ENCODE measurements at places on chromosomes 12 and 14.

DNA sequence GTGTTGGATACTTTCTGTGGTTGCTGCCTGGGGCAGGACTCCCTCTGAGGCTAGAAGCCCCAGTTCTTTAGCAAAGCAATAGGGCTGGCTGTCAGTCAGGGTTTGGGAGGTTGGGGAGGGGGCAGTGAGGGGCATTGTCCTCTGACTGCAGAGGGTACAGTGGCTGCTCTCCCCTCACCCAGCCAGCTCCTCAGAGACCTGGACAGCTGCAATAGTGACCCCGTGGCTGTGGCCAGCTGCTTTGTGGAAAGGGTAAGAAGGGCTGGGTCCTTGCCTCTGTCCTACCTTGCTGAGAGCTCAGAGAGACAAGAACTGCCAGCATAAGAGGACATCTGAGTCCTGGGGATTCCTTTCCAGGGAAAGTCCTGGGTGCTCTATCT, 25.8 kb downstream of the PLEKHG3 start:
- no peak for DNase-seq

GRCh38 chr12:46699986-46700385, 125.8 kb downstream of the SLC38A4 start:
- DNase-seq: no peak

DNA sequence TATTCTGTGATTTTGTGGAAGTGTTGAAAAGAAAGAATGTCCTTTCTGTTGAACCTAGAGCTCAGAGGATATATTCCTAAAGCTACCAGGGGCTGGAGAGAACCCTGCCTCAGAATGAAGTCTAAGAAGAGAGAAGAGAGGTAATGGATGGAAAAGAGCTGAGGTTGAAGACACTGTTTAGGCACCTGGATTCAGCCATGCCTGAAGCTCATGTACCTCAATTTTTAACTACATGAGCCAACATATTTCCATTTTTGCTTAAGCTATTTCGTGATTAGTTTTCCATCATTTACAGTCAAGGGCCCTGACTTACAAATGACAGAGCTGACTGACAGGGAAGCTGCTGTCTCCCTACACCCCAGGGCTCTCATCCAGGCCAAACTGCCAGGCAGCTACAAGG, 10.7 kb downstream of the CAMKK2 start:
- DNase-seq: no peak

DNA sequence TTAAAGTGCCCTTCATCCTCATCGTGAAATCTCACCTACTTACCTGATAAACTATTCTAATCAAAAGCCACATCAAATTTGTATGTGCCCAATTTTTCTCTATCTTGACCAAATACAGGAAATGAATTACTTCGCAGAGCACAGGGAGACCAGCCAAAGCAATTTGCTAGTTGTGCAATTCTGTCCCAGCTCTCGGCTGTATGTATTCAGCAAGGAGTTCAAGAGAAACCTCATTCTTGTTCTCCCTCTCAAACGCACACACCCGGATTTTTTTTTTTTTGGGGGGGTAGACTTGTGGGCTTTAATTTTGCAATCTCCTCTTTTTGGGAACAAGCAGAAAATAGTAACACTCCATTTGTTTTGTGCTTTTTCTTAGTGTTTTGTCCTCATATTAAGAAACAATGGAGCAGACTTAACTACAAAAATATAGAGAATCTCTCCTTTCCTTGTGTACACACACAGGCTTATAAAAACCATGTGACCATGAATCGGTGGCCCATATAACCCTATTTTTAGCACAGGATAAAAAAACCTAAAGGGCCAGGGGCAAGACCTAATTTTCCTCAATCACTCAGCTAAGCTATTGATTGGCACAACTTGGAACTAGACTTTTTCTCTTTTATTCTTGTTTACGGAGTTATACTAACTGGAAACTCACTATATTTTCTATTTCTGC, 64.2 kb downstream of the MBIP start:
- DNase-seq: no peak

GRCh38 chr12:46217541-46218321, 51.1 kb downstream of the SLC38A1 start:
- peak; percentile 49 for DNase-seq

Data from stimulated activated CD4-positive, alpha-beta T cell treated with anti-CD3 and anti-CD28 coated beads, Interleukin-4, amount 100 ng/mL, for 4 hours (primary cell).